ENCODE measurements at places on chromosomes 11 and 22.

DNA sequence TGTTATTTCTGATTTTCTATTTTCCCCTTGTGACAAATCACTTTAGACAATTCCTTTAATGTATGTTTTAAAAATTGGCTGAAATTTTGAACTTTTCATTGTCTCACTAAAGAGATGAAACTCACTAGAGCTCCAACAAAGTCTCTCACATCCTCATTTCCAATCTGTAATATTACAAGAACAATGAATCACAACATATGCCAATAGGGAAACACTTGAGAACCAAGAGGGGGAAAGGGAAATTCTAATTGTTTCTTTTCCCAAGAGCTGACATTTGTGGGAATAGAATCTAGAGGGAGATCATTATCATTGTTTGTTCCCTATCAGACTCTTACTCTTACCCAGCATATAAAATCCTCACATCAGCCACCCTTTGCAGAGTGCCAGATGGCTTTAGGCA lies 28.2 kb downstream of the OR10D3 start:
- DNase-seq = no peak

DNA sequence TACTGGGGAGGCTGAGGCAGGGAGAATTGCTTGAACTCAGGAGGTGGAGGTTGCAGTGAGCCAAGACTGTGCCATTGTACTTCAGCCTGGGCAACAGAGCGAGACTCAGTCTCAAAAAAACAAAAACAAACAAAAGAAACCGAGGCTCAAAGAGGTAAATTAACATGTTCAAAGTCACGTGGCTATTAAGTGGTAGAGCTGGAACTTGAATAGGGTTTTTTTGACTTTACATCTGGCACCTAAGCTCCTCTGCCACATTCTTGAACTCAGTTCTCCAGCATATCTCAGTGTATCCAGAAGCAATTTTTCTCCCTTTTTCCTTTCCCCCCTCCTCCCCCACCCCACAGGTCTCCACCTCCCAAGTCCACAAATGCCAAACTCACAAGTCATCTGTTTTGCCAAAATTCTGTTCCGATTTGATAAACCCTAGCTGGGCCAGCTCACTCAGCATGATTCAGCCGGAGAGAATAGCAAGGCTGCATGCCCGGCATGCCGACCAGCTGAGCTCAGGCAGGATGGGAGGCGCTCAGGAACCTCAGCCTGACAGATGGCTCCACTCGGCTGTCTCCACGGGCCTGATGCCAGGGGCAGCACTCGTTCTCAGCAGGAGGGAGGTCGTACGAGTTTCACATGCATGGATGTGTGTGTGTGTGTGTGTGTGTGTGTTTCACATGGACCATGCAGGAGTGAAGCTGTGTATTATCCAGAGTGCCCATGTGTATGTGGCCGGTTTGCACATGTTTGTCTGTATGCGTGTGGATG lies 63.2 kb upstream of the RRAS2 start:
- no peak for DNase-seq

GRCh38 chr11:111707039-111707690 lies 59.0 kb downstream of the PPP2R1B start:
- DNase-seq = no peak

DNA sequence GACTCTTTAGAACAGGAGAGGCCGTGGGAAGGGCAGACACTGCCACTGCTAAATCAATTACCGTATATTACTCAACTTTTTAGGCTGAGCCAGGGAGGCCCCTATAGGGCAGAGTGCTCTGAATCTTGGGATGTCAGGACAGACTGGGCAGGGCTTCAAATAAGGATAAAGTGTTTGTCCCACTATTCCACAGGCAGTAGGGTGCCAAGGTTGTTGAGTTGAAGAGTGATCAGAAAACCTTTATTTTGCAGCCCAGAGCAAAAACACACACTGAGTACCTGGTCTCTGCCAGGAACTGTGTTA lies 1.6 kb upstream of the B4GAT1 start:
- DNase-seq = no peak

GRCh38 chr11:116576526-116576925 lies 196.3 kb downstream of the BUD13 start:
- DNase-seq = no peak

DNA sequence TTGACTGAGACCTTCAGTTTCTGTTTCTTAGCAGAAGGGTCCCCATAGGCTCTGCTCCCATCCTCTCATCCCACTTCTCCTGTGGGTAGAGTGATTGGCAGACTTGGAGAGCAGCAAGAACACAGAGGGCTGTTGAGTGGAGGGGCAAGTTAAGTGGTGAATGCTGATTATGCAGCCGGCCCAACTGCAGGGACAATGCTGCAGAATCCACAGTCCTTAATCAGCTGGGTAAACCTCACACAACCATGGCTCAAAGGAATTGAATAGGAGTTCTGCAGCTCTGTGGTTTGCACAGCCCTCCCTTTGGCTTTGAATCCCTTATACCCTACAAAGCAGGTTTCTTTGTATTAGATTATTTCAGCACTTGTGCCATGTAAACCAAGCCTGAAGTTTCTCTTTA lies 161.1 kb downstream of the NAV2 start:
- no peak for DNase-seq

- DNase-seq = no peak
Observed at GRCh38 chr11:127804747-127805400, 782.5 kb downstream of the ETS1 start.

DNA sequence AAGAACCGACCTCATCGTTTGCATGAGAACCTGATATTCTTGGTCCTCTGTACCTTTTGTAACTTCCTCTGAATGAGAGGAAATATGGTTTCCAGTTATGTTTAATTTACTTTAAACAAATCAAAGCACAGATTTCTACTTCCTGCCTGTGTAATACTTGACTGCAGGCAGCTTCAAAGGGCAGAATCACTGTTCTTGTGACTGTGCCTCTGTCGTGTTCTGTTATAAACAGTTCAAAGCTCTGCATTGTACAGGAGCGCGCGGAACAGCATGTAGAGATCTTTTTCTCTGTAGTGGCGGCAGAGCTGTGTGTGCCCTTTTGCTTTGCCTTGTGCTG lies 73.2 kb upstream of the CLDN5 start:
- no peak for DNase-seq

GRCh38 chr11:27241311-27242122 lies 121.5 kb downstream of the CCDC34 start:
- no peak for DNase-seq

- DNase-seq = peak; percentile 77
Observed at GRCh38 chr22:26656891-26657851, at the start of gene MIAT. MIAT (plus strand) TSS chr22:26657588.

GRCh38 chr22:24822471-24822870 lies 16.5 kb downstream of the SGSM1 start:
- DNase-seq = no peak

DNA sequence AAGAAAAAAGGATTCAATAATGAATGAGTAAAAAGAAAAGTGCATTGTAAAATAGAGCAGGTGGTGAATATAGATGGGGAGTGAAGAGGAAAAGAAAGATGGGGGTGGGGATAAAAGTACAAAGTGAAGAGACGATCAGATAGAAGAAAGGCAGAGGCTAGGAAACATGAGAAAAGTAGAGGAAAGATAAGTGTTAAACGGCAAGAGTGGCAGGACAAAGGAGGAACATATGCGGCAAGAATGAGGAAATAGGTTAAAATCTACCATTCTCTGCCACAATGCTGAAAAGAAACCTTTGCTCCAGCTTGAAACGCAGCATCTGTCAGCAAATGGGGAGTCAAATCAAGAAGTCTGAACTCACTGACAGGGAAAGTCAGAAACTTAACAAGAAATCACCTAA lies 6.8 kb downstream of the FUT4 start:
- no peak for DNase-seq

DNA sequence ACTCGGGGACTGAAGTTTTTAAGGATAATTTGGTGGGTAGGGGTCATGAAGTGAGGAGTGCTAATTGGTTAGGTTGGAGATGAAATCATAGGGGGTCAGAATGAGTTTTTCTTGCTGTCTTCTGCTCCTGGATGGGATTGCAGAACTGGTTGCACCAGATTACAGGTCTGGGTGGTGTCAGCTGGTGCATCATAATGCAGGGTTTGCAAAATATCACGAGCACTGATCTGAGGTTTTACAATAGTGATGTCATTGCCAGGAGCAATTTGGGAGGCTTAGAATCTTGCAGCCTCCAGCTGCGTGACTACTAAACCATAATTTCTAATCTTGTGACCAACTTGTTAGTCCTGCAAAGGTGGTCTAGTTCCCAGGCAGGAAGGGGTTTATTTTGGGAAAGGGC lies 46.4 kb upstream of the CALCB start:
- DNase-seq = no peak

DNA sequence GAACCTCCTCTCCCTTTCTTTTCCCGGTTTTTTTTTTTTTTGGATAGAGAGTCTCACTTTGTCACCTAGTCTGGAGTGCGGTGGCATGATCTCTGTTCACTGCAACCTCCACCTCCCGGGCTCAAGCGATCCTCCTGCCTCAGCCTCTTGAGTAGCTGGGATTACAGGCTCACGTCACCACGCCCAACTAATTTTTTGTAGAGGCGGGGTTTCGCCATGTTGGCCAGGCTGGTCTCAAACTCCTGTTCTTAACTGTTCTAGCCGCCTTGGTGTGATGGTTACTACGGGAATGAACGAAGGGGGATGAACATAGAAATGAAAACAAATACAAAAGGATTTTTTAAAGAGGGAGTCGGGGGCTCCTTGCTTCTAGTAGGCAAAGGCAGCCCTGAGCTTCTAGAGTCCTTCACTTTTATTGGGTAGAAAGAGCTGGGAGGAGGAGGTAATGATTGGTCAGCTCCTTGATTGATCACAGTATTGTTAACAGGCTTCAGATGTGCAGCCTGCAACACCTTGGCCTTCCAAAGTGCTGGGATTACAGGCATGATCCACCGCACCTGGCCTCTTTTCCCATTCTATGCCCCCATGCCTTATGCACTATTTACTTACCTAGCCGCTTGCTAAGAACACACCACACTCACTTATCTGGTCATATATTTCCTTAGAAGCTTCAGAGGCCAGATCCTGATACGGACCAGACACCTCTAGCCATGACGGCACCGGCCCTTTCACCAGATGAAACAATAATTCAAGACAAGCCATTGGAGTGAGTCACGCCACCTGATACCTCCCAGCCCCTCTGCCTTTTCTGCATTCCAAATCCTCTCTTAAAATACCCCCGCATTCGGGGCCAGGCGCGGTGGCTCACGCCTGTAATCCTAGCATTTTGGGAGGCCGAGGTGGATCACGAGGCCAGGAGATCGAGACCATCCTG lies 20.7 kb downstream of the SUSD2 start:
- no peak for DNase-seq

DNA sequence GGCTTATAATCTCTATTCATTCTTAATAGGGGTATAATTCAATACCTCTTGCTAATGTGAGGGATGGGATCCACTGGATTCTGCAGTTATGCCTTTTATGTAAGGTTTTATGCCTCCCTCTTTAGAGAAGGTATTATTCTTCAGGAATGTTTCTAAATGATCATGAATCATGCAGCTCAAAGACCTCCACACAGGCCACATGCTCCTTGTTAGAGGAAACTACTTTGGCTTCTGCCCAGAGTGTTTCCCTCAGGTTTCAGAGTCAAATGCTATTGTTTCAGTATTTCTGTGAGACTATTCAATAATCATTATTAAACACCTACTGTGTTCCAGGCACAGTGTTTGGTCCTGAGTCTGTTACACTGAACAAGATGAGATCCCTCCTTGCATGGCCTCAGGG lies 115.9 kb downstream of the RAB38 start:
- no peak for DNase-seq

DNA sequence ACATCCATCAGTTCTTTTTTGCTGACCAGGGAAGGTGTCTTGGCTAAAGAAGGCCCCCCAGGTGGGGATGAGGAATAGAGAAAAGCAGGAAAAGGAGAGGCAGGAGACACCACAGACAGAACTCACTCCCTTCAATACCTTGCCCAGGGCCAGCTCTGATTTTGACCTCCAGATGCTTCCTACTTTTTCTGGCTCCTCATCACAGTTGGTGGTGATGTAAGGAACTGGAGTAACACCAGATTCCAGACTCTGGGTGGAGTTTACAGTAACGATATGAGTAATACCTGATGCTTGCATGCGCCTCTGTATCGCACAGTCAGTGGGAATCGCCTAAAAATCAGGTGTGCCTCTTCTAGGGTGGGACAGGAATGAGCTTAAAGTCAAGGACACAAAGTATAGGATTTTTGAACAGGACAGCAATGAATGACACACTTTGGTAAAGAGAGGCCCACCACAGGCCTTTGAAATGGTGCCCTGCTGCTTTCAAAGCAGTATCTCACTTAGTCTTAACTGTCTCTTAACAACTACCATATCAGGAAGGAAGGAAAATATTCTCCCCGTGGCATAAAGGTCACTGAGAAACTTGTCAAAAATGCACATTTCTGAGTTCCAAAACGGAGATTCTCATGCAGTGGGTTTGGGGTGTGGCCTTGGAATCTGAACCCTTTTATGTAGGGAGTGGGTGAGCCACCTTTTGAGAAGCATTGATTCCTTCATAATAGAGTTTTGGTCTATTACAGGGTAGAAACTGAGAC lies 140.8 kb downstream of the SNX19 start:
- no peak for DNase-seq

GRCh38 chr11:73381589-73381988 lies 5.4 kb downstream of the RELT start:
- DNase-seq = no peak

DNA sequence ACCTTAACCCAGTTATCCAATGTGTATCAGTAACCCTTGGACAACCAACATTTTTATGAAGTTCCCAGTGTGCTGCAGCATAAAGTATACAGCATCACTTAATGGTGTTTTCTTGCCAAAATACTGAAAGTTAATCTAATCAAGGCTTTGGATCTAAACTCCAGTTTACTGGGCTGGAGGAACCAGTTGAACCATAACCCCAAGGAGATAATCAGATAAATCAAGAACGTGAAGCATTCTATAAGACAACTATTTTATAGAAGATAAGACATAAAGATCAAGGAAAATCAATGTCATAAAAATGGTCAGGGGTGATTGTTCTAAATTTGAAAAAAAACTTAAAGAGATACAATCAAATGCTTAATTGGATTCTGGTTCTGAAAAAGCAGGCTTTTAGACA lies 2.3 kb upstream of the OSBP start:
- no peak for DNase-seq

- DNase-seq = peak; percentile 71
Observed at GRCh38 chr11:46238078-46238966, 39.1 kb upstream of the CREB3L1 start.

DNA sequence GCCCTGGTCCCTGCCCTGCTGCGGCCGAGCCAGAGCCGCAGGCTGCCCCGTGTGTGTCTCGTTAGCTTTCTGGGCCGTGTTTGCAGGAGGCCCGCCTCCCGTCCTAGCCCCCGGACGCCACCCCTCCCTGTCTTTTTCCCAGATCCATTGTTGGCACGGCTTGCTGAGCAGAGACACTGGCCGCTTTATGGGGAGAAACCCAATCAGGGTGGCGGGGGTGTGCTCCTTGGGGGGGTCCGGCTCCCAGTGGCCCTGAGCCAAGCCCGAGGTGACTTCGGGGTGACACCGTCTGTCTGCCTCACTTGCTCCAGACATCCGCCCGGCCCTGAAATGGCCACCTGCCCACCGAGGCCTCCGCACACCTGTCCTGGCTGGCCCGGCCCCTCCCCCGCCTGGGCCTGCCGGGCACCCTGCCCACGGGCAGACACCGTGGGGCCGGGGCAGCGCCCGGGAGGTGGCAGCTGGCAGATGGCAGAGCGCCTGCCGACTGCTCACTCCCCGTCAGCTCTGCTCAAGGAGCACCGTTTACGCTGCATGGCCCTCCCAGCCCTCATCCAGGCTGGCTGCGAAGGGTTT lies 43.1 kb upstream of the PPARA start:
- no peak for DNase-seq

Data from natural killer cell treated with Interleukin-12 subunit alpha and Interleukin-12 subunit beta and Interleukin-15 and Interleukin-18, amount 100 ng/mL, for 72 hours (primary cell).